Endothelial cell (in vitro differentiated cells): ENCODE measurements at places on chromosomes 1 and 21. TPM values are rescaled to one million over a fixed set of nuclear protein-coding genes. Genes with fewer than 3 reads are reported as not detected.

GRCh38 chr1:161843156-161843555 is 77.0 kb downstream of the ATF6 start:
- DNase-seq: no peak

The ELAPOR1 gene
- 0.26 TPM for total RNA-seq

DNA sequence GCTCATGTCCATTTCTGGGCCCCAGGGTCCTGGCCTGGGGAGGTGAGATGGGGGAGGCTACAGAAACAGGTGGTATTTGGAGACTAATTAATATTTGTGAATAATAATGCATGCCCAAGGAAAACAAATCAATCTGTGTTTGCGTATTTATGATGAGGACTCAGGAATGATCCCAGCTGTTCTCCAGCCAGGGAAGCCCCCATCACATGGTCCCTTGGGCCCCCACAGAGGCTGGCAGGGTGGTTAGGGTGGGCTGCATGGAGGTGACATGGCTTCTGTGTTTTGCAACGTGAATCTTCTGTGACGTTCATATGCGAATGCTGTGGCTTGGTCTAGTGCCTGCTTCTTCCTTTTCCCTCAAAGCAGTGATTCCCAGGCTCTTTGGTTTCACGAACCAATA is 10.5 kb downstream of the PTPRF start:
- DNase-seq: no peak

DNA sequence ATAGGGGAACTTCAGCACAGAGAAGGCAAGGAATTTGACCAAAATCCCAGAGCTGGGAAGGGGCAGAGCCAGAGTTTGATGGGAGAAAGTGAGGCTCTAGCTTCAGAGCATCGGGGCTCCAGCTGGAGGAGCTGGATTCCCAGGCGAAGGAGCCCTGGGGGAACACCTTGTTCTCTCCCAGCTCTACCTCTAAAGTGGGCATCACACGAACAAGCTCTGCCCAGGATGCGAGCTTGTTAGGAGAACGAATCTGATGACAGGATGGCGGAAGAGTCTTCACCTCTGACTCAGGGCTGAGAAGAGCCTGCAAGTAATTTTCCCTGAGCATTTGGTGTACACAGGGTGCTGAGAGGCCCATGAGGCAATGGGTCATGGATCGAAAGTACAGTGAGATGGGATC is 22.0 kb downstream of the TNNT2 start:
- DNase-seq: no peak

DNA sequence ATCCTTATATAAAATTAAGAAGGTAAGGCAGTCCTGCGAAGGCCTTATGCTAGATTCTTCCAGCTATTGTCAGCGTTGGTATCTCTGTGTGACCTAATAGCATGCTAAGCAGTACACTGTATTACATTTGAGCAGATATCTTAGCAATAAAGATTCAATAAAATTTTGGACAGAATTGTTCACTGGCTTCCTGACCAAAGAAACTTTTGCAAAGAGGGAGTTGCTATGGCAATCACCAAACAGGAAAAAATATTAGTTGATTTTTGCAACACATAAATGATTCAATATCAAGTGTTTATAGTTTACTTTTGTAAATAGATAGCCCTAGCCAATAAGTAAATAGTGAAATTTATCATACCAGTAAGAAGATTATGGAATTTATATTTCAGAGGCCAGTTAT is 31.0 kb upstream of the PLEKHO1 start:
- no peak for DNase-seq

- DNase-seq: no peak
Measured at GRCh38 chr1:180295999-180296398, 65.9 kb downstream of the LHX4 start.

DNA sequence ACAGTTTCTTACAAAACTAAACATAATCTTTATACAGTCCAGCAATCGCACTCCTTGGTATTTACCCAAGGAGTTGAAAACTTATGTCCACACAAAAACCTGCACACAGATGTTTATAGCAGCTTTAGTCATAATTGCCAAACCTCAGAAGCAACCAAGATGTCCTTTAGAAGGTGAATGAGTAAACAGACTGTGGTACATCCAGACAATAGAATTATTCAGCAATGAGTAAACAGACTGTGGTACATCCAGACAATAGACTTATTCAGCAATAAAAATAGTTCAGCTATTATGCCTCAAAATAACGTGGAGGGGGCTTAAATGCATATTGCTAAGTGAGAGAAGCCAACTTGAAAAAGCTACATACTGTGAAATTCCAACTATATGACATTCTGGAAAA is 87.0 kb upstream of the GALNT2 start:
- DNase-seq: no peak

- DNase-seq: no peak
Measured at GRCh38 chr1:115655916-115656315, 14.1 kb downstream of the VANGL1 start.

The DPT gene
- not detected for total RNA-seq
